ENCODE measurements at places on chromosomes 7 and 10. TPM values are rescaled to one million over a fixed set of nuclear protein-coding genes. Genes with fewer than 3 reads are reported as not detected.

Gene SBDS
- 63.3 TPM for total RNA-seq

Gene VSIR
- total RNA-seq, result 52.4 TPM

Gene SAMD8
- 42.8 TPM for total RNA-seq

Gene DRGX
- total RNA-seq, result not detected

Gene SPDYE5
- 0.12 TPM for total RNA-seq

Gene ANKRD26
- total RNA-seq, result 6.1 TPM

Gene CDC14C
- 0.16 TPM for total RNA-seq

Gene BLNK
- not detected for total RNA-seq

Gene CTTNBP2
- 0.32 TPM for total RNA-seq

Gene GPR15LG
- total RNA-seq, result not detected

Gene IMPDH1
- 46.6 TPM for total RNA-seq

Gene CD36
- 8.9 TPM for total RNA-seq

Gene CLRN3
- total RNA-seq, result not detected

Gene GFRA1
- total RNA-seq, result 31.3 TPM

Gene RSPH10B2
- under 0.01 TPM for total RNA-seq

Gene UTF1
- not detected for total RNA-seq

Gene GSTO2
- total RNA-seq, result 0.85 TPM

Gene NEUROG3
- total RNA-seq, result not detected

Gene KCNMA1
- total RNA-seq, result 52.9 TPM

Gene DGKI
- 3.5 TPM for total RNA-seq

Gene ASIC3
- 0.12 TPM for total RNA-seq

Gene WASHC2A
- 56.1 TPM for total RNA-seq

Gene GJD4
- 0.16 TPM for total RNA-seq

Gene OR13A1
- total RNA-seq, result not detected

Gene HMX2
- total RNA-seq, result not detected

Gene CAV1
- 656 TPM for total RNA-seq

Gene JCAD
- total RNA-seq, result 40.7 TPM

Gene FANK1
- 1.5 TPM for total RNA-seq

Gene FGF8
- not detected for total RNA-seq

Gene TSC22D4
- total RNA-seq, result 31.6 TPM

Gene PTEN
- 199 TPM for total RNA-seq

Gene C7orf57
- 0.24 TPM for total RNA-seq

Gene CUZD1
- total RNA-seq, result 0.32 TPM
